Fibroblast of pulmonary artery (primary cell): ENCODE measurements at places on chromosomes 2 and 18.
A peak's percentile ranks its signal among the peaks of the same experiment; 100 is the strongest.

DNA sequence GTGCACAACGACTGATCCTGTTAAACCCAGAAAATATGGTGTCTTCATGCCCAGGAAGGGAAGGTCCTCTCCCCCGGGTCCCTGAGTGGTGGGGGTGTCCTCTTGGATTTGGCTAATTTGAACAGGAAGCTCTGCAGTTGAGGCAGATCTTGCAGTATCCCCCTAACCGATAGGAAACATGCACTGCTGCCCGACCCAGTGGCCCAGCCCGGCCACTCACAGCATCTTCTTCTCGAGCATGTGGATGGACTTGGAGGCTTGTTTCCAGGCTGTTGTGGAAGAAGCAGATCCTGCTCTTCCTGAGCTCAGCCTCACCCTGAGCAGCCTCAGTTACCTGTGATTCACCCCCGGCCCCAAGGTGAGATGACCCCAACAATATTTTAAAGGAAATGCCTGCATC is 46.4 kb upstream of the ASB1 start:
- no peak for DNase-seq

- DNase-seq, result no peak
Measured at GRCh38 chr2:199875400-199875799, 24.4 kb upstream of the FTCDNL1 start.

DNA sequence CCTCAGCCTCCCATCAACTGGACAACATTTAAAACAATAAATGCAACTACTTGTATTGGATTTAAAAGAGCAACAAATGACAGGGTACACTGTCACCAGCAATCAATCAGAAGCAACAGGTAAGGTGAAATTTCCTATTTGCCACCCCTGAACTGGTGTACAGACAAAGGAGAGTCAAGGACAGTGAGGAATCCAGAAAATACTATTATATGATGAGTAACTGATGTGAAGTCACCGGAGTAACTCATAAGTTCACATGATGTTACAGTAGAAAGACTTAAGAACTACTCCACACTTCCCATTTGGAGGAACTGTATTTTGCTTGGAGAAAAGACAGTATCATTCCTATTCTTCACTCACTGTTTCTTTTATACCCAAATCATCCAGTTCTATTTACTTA is 4.1 kb upstream of the STAT1 start:
- no peak for DNase-seq

DNA sequence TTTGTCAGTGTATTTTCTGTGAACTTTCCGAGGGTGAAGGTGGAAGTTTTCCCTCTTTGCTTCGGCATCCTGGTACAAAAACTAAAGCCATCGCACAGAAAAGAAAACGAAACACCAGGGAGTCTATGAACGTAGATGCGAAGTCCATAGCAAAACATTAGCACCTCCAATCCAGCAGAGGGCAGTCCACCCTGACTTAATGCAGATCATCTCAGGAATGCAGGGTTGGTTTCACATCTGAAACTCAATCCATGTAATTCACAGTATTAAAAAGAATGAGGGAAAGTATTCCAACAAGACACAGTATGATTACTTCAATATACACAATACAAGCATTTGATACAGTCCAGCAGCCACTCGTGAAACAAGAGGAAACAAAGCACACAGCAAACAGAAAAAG is 70.8 kb downstream of the RTP5 start:
- DNase-seq, result peak; percentile 8

GRCh38 chr2:231378026-231378722 is 17.3 kb upstream of the B3GNT7 start:
- no peak for DNase-seq
